ENCODE measurements at places on chromosomes 7 and 10.

GRCh38 chr10:56912043-56912442 is 551.0 kb upstream of the ZWINT start:
- DNase-seq: no peak

DNA sequence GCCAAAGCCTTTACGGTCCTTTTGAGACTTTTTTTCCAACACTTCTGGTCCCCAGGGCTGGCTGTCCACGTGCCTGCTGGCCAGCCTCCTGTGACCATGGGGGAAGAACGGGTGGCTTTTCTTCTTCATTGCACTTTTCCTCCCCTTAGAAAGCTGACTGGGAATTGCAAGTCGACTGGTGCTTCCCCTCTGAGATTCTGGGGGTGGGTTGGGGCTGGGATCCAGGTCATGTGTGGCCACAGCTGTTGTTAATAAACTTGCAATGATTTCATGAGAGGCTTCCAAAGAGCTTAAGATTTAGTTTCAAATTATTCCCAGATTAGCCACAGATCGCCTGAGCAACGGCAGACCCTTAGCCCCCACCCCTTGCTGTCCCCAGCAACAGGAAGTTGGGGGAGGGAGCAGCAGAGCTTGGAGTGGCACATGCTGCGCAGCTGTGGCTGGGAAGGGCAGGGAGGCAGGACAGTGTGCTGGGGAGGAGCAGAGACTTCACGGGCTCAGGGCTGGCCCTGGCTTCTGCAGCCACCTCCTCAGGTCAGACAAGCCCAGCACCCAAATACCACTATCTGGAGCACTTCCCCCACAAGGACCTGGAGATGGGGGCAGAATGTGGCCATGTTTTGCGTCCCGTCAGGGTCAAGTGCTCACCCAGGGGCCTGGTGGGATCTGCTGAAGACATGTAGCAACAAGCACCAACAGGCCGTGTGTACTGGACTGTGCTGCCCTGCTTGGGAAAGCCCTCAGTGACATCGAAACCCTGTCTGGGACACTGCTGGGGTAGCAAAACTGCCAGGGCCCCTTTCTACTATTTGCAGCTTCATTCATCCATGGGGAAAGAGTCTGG is 147.1 kb downstream of the RNF216 start:
- no peak for DNase-seq

GRCh38 chr7:157054927-157055326 is 44.5 kb upstream of the MNX1 start:
- DNase-seq: no peak

- DNase-seq: no peak
Measured at GRCh38 chr10:50558371-50558770, 65.4 kb downstream of the SGMS1 start.

DNA sequence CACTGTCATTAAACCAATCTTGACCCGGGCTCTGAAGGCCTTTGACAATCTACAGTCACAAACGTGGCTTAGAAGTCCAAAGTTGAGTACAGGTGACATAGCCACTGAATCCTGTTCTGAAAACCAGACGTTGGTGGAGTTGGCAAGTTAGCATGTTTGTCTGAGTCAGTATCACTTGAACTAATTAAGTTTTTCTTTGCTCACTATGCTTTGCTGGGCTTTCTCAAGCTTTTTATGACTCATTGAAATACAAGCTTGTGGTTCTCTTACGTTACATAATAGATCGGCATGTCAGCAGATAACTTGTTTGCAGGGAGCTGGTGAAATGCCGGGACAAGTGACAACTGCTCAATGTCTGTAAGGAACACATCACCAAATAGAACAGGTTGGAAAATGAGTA is 53.8 kb downstream of the ARL5B start:
- DNase-seq: no peak

DNA sequence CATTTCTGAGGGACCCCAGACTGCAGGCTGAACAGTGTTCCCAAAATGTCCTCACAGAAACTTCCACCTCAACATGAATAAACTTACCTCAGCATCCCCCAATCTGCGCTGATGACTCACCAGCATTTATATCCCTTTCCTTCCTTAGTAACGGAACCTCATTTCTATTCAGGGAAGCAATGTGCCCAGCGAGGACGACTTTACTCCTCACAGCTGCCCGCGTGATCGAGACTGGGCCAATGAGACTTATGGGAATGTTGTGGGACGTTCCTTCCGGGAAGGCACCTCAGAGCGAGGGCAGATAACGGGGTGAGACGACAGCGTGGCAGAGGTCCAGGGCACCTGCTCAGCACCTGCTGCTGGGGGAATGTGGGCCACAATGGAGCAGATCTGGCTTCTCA is 73.1 kb upstream of the CAMK2B start:
- DNase-seq: no peak

DNA sequence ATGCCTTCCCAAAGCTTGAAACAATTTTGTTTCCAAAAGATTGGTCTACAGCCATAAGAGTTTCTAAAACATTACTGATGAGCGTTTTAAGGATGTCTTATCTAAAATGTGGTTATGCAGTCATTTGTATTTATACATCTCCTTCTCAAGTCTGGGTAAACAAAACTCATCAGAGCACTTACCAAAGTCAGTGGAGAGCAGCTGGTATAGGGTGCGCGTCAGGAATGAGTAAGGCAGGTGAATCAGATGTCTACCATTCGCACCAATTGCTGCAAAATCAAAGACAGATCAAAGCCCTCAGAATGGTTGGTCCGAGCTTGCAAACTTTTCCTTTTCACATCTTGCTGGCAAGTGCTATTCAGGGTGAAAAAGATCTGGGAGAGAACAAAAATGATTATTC is 65.6 kb upstream of the FAM171A1 start:
- DNase-seq: no peak

GRCh38 chr10:122446668-122447423 is 7.6 kb upstream of the ARMS2 start:
- DNase-seq: no peak

DNA sequence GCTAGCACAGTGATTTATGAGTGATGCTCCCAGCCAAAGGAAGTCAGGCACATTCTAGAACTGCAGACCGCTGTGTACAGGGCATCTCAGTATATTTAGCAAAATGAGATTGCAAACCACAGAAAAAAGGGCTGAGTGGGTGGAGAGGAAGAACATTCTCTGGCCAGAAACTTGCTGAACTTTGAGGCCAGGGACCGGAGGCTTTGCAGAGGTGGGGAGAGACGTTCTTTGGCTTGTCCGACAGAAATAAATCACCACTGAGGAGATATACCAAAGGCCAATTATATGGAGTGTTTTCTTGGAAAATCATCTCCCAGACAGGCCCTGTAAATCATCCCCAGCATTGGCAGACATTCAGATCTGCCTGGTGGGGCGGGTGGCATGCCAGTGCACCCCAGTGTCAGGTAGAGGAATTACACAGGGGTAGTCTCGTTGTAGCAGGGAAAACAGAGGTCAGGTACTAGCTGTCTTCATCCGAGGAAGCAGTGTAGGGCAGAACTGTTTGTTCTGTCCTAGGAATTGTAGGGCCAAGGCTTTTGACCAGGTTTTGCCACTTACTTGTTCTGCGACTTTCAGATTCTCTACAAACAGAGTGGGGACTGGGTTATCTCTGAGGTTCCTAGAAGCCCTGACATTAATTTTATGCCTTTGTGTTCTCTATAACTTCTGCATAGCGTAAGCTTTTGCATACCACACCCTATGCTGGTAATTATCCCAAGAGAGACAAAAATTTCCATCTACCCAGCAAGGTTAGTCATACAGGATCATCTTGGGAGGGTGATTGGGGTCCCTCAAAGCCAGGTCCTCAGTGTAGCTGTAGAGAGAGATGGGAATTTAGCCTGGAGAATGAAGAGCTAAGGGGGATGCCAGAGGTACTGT is 655.6 kb downstream of the LRMDA start:
- DNase-seq: no peak

DNA sequence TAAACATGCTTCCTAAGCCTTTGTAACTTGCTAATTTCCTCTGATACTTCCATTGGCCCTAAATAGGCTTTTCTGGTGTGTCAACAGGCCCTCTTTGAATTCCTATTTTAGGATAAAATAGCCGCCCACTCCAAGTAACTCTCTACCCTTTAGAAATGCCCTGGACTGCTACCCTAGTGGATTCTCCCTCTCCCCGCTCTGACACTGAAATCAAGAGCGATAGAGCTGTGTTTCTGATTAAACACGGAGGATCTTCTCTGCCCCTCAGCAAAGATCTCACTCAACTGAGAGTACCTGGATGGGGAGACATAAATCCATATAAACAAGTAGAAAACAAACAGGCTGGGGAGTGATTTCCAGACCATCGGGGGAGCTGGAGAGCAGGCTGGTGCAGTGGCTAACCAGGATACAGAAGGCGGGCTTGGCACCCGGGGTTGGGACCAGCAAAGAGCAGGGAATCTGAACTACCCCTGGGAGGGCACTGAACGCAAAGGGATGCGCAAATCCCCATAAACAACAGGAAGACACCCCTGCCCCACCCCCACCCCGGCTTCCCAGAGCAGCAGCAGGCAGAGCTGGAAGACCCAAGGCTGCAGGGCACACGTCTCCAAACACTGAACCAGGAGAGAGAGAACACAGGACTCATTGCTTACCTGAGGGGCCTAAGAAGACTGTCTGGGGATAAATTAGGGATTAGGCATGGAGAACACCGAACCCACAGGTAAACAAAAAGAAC is 2.5 kb downstream of the ASB13 start:
- no peak for DNase-seq

GRCh38 chr7:28002638-28003037 is 178.0 kb downstream of the JAZF1 start:
- no peak for DNase-seq

- no peak for DNase-seq
Measured at GRCh38 chr7:50491209-50491608, 41.1 kb upstream of the FIGNL1 start.

DNA sequence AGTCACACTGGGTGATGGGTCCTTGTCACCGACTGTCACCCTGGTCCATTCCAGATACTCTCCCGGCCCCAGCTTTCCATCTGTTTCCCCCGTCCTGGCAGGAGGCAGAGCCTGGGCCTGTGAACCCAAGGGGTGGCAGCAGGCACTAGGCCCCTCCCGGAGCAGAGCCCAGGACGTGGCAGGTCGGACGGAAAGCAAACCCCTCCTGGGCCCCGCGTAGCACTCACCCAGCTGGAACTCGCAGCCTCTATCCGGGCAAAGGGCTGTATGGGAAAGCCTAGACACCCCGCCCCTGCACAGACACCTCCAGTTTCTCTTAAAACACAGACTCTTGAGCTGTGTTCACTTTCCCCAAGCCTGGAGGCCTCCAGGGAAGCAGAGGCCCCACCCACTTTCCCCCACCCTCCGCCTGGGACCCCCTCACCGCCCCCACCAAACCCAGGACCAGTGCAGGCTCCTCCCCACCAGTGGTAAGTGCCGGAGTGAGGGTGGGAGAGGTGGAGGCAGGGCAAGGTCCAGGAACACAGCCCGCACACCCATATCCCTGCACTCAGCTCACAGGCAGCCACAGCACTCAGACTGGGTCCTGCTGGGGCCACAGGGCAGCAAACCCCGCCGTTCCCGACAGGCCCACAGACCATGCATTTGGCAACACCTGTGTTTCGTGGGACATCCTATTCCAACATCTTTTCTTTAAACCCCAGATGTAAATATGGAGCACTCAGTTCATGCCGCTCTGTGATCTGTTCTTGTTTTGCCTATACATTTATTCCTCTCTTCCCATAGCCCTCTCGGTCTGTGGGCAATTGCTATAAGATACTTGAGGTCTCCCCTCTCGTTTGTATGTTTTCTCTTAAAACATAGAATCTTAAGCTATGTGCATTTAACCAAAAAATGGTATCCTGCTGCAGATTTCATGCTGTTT is 98.2 kb upstream of the PDGFA start:
- no peak for DNase-seq

DNA sequence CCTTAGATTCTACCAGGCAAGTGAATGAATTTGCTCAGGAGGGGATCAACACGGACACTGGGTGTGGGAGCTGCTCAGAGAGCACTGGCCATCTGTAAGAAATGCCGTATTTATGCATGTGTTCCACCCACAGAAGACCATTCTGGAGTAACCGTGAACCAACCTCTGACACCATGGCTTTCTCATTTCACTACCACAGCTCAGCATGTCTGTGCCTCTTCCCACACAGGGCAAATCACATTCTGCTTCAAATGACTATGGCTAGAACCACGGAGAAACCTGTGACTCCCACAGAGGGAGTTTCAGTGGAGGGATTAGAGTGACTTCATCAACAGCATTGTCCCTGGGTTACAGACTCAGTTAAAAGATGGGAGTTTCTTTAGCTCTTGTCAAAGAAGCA is 893.4 kb downstream of the XPNPEP1 start:
- no peak for DNase-seq

DNA sequence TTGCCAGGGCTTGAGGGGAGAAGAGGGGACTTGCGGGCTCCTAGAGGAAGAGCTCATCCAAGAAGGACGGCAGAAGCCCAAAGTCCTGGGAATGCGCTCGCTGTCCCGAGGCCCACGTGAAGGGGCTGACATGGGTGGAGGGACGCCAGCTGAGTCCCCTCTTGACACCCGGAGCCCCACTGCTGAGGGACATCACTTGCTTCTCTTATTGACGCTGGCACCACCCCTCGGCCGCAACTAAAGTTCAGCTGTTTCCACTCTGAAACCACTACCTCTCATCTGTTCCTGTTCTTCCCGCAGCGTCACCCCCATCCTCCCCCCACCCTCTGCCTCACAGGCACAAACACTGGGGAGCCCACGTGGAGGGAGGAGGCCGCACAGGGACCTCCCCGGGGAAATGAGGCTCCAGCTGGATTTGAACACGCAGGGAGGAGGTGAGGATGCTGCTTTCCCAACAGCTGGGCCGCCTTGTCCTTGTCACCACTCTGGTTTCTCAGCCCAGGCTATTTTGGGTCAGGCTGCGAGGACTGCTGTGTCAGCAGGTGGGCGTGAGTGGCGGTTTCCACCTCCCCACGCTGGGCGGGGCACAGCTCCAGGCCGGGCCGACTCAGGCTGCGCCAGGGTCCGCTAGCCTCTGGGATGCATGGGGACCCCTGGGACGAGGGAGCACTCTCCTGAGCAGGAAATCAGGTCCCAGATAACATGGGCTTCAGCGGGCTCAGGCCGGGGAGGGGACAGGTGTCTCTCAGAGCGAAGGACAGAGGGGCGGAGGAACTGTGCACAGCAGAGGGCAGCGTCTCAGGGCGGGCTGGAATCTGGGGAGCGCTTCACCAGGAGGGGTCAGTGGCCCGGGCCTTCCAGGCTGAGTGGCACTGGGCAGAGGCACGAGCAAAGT is 156.3 kb downstream of the ZNF248 start:
- DNase-seq: no peak

GRCh38 chr10:50275650-50276235 is 24.4 kb upstream of the ASAH2 start:
- no peak for DNase-seq

- no peak for DNase-seq
Measured at GRCh38 chr7:462173-463103, 57.2 kb downstream of the PDGFA start.

DNA sequence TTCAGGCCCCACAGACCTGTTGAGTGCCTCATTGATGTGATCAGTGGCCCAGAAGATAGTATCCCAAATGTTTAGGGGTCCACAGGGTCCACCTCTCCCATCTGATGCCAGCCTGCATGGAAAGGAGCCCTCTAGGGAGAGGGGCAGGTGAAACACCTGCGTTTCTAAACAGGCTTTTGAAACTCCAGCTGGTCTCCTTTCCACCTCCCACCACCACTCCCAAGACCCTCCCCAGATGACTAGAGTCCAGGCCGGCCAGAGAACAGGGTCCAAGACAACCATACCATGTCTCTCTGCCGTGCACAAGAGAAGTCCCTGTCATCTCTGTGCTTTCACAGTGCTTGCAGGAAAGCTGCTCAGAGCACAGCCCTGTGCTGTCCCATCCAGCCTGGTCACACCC is 105.0 kb upstream of the NANOS1 start:
- DNase-seq: no peak

Data from activated CD8-positive, alpha-beta memory T cell treated with anti-CD3 and anti-CD28 coated beads for 48 hours (primary cell).